ENCODE measurements at places on chromosomes 11 and 22.

GRCh38 chr11:118194835-118195627 lies 18.6 kb upstream of the SCN2B start:
- DNase-seq, result no peak

- DNase-seq, result no peak
These were observed 3.3 kb upstream of the SHISA8 start for GRCh38 chr22:41917903-41918791.

DNA sequence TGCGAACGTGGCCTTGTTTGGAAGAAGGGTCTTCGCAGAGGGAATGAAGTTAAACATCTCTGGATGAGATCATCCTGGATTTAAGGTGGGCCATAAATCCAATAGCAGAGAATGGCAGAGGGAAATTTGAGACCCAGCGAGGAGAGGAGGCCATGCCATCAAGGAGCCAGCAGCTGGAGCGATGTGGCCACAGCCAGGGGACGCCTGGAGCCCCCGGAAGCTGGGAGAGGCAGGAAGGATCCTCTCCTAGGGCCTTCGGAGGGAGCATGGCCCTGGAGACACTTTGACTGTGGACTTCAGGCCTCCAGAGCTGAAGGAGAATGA lies 22.1 kb downstream of the ANO1 start:
- DNase-seq, result no peak

DNA sequence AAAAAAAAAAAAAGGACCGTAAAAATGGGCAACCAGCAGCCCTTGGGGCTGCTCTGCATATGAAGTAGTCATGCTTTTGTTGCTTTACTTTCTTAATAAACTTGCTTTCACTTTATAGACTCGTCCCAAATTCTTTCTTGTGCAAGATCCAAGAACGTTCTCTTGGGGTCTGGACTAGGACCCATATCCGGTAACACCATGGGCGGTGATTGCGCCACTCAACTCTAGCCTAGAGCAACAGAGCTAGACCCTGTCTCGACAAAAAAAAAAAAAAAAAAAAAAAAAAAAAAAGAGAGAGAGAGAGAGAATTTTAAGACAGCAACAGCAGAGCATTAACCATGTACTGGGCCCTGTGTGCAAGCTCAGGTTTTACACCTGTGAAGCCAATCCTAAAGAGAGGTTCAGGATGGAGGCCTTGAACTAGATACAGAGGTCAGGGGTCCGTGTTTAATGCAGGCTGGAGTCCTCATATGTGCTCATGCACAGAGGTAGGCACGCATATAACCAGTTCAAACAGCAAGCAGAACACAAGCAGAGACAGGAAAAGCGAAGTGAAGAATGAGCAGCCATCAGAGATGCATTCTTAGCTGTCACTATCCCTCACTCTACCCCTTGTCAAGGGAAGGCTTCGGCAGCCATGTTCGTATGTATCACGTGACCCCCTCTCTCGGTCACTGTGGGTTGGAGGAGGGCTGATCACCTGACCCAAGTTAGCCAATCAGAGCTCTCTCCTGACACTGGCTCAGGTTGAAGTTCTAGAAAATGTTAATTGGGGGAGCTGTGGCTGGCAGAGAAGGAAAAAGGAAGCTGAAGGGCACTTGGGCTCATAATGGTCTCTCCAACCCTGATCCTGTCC lies 16.7 kb upstream of the SYT12 start:
- DNase-seq, result no peak

DNA sequence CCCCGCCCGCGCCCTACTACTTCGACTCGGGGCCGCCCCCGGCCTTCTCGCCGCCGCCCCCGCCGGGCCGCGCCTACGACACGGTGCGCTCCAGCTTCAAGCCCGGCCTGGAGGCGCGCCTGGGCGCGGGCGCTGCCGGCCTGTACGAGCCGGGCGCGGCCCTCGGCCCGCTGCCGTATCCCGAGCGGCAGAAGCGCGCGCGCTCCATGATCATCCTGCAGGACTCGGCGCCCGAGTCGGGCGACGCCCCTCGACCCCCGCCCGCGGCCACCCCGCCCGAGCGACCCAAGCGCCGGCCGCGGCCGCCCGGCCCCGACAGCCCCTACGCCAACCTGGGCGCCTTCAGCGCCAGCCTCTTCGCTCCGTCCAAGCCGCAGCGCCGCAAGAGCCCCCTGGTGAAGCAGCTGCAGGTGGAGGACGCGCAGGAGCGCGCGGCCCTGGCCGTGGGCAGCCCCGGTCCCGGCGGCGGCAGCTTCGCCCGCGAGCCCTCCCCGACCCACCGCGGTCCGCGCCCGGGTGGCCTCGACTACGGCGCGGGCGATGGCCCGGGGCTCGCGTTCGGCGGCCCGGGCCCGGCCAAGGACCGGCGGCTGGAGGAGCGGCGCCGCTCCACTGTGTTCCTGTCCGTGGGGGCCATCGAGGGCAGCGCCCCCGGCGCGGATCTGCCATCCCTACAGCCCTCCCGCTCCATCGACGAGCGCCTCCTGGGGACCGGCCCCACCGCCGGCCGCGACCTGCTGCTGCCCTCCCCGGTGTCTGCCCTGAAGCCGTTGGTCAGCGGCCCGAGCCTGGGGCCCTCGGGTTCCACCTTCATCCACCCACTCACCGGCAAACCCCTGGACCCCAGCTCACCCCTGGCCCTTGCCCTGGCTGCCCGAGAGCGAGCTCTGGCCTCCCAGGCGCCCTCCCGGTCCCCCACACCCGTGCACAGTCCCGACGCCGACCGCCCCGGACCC lies 17.4 kb upstream of the ACR start:
- DNase-seq, result no peak

GRCh38 chr11:128379587-128380580 lies 207.5 kb downstream of the ETS1 start:
- no peak for DNase-seq

GRCh38 chr11:117199053-117199915 lies at the start of gene TAGLN:
TAGLN (plus strand) TSS chr11:117199370; CDS start chr11:117203014, 3,644 bp downstream.
- DNase-seq, result no peak

- no peak for DNase-seq
These were observed 157.6 kb downstream of the MYO18B start for GRCh38 chr22:25899566-25899965.

DNA sequence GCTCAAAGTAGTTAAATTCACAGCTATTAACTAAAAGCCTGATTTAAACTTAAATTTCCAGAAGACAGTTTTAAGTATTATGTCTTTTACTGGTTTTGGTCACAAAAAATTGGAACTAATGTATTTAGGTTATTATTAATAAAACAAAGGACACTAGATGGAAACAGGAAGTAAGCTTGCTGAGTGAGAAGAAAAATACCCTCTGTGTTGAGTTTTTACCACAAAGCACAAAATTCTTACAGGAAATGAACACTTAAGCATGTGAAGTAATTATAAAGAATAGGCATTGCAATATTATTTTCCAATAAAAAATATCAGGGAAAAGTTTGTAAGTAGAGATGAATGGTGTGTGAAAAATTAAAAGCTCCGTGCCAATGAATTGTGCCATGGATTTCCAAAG lies 46.3 kb downstream of the PIK3C2A start:
- no peak for DNase-seq

DNA sequence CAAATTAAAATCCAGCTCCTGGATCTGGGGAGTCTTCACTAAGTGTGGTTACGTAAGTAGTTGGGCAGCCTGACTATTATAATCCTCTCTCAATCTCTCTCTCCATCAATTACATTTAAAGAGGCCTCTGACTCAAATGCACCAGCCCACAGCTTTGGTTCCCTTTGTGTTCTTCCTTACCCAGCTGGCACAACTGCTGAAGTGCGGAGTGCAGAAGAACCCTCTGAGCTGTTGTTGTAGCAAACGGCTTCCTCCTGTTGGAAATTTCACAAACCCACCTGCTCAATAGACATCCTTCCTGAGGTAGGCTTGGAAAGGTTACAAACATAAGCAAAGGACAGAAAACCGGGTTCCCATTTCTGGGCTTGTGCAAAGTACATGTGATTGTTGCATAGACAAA lies 17.0 kb upstream of the SORL1 start:
- no peak for DNase-seq

DNA sequence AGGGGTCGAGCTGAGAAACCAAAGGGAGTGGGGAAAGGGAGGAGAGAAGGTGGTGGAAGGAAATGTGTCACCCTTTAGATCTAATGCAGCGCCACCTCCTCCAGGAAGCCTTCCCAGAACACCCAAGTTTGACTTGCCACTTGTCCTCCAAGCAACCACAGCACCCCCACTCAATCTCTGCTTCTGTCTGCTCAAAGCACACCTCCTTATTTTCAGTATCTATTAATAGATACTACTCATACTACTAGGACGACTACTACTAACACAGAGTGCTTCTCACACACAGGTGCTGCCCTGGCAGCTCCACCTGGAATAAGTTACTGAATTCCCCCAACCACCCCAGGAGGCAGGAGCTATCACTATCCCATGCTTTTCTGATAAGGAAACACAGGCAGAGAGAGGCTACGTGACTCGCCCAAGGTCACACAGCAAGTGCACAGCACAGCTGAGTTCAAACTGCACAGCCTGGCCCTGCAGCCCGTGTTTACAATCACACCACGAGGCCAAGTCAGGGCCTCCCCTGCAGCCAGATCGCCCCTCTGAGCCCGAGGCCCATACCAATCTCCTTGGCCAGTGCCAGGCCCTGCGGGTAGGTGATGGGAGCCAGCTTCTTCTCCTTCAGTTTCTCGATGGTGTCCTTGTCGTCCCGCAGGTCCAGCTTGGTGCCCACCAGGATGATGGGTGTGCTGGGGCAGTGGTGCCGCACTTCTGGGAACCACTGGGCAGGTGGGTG lies 13.2 kb downstream of the RAC2 start:
- DNase-seq, result no peak

- DNase-seq, result no peak
These were observed 11.1 kb upstream of the ENDOD1 start for GRCh38 chr11:95078526-95078925.
